ENCODE measurements at places on chromosomes 2 and 18. TPM values are rescaled to one million over a fixed set of nuclear protein-coding genes. Genes with fewer than 3 reads are reported as not detected.

DNA sequence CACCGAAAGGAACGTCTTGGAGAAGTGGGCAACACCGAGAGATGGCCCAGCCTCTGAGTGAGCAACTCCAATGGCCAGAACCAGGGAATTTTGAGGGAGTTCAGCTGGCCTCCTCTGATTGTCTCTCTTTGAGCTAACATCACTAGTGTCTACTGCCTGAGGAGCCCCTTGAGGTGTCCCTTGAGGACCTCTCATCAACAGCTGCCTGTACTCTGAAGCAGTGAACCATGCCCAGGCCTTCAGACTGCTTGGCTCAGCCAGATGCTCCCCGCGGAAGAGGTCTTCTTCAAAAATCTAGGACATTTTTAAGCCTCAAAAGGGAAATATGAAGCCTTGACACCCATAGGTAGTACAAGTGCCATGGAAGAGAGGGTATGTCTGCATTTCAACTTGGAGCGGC lies 430.4 kb downstream of the TXNL1 start:
- DNase-seq, result no peak
- H3K4me3 ChIP-seq, result no peak overlapping the region
- no peaks in the 10 kb centered on the region for H3K27me3 ChIP-seq

GRCh38 chr2:185628985-185629384 lies 109.6 kb upstream of the FSIP2 start:
- no peak overlapping the region for H3K27ac ChIP-seq
- no peak overlapping the region for H3K4me3 ChIP-seq
- H3K4me1 ChIP-seq, result no peaks in the 10 kb centered on the region
- H3K36me3 ChIP-seq, result no peaks in the 10 kb centered on the region

PLEK gene
- total RNA-seq, result 3.1 TPM

GRCh38 chr2:216312441-216312840 lies 59.8 kb downstream of the MARCHF4 start:
- no peaks in the 10 kb centered on the region for H3K36me3 ChIP-seq
- DNase-seq, result no peak
- H3K4me1 ChIP-seq, result peaks cover 5% of the 10 kb centered on the region

DNA sequence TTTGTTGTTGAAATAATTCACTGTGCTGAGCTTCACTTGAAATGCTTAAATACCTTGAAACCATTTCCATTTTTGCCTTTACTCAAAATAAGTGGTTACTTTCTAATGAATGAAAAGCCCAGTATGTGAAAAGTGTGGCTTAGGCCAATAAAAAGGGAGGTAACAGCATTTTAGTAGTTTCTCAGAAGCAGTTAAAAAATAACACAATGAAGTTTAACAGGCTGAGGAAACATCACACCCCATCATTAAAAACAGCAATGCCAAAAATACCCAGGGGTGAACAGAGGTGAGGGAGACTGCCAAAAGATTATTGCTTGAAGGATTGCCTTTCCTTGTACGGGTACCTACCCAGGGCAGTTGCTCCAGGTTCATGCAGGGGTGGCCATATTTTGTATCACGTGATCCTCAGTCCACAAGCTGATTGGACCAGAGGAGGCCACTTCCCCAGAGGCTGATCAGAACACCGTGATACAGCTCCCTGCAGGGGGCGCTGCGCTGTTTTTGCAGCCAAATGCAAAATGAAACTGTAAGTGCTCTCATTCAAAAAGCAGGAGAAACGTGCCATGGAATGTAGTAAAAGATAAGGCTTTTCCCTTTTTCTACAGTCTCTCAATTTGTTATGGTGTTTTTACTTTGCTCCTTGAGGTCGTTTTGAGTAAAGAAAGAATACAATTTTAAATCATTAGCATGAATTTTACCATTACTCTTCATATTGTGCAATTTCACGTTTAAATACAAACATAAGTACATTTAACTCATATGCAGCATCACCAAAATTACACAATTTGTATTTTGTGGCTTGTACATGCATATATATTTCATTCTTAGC lies 70.2 kb upstream of the SH3BP4 start:
- peak overlapping the region; percentile 40 for H3K27ac ChIP-seq
- H3K27me3 ChIP-seq, result no peaks in the 10 kb centered on the region
- peak overlapping the region; percentile 33 for H3K4me3 ChIP-seq
- no peaks in the 10 kb centered on the region for H3K4me1 ChIP-seq
- DNase-seq, result peak; percentile 87

- no peaks in the 10 kb centered on the region for H3K36me3 ChIP-seq
- no peak for DNase-seq
- no peak overlapping the region for H3K4me3 ChIP-seq
- no peaks in the 10 kb centered on the region for H3K27me3 ChIP-seq
- no peak overlapping the region for H3K27ac ChIP-seq
- H3K4me1 ChIP-seq, result no peaks in the 10 kb centered on the region
Measured at GRCh38 chr2:29780906-29781305, 140.5 kb downstream of the ALK start.

PSD4 gene
- 8.6 TPM for total RNA-seq

HTR2B gene
- 2.2 TPM for total RNA-seq

DNA sequence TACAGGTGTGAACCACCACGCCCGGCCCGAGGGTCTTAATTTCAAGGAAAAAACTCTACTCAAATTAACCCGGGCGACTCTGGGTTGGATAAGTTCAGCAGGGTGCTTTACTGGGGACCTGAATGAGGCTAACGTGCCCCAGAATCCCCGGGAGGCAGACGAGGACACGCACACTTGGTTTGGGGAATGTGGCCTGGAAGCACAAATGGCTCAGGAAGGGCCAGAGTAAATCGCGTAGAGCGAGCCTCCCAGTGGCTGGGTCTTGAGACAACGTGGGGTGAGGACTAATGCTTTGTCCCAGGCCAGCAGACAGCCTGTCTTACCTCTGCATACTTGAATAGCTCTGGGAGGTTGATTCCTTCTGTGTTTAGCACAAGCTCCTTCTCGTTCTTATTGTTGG lies 75.8 kb downstream of the POLR1A start:
- H3K27me3 ChIP-seq, result no peaks in the 10 kb centered on the region
- no peak overlapping the region for H3K27ac ChIP-seq
- peaks cover 16% of the 10 kb centered on the region for H3K4me1 ChIP-seq
- no peak overlapping the region for H3K4me3 ChIP-seq
- peaks cover 81% of the 10 kb centered on the region for H3K36me3 ChIP-seq

DNA sequence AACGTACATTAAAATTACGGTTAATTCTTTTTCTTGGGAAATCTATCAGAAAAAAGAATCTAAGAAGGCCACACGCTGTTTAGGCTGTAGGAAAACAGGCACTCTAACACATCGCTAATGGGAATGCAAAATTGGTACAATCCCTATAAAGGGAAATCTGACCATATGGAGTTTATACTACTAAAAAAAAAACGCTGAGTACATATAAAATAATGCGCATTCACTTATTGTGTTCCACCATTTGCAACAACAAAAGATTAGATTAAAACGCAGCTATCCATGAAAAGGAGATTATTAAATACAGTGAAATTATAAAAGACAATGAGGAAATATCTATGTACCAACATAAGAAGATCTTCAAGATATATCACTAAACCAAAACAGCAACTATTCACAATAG lies 62.8 kb downstream of the SMC6 start:
- H3K36me3 ChIP-seq, result peaks cover 32% of the 10 kb centered on the region
- H3K27me3 ChIP-seq, result no peaks in the 10 kb centered on the region

DNA sequence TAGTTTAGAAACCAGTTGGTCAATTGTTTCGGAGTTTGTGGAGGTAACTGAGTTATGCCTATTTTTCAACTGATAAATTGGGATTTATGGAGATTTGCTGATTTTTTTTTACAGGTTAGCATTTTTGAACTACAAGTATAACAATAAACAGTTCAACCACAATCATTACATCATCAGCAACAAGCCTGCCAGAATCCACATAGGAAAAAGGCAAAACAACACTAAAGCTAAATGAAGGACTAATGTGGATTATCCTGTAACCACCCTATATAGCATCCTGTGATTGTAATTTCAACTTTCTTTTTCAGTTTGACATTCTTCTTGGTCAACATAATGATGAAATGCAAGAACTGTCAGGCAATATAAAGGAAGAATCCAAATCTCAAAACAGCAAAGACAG lies 76.5 kb downstream of the CCDC102B start:
- no peaks in the 10 kb centered on the region for H3K4me1 ChIP-seq
- DNase-seq, result no peak
- H3K4me3 ChIP-seq, result no peak overlapping the region
- H3K27me3 ChIP-seq, result no peaks in the 10 kb centered on the region

DNA sequence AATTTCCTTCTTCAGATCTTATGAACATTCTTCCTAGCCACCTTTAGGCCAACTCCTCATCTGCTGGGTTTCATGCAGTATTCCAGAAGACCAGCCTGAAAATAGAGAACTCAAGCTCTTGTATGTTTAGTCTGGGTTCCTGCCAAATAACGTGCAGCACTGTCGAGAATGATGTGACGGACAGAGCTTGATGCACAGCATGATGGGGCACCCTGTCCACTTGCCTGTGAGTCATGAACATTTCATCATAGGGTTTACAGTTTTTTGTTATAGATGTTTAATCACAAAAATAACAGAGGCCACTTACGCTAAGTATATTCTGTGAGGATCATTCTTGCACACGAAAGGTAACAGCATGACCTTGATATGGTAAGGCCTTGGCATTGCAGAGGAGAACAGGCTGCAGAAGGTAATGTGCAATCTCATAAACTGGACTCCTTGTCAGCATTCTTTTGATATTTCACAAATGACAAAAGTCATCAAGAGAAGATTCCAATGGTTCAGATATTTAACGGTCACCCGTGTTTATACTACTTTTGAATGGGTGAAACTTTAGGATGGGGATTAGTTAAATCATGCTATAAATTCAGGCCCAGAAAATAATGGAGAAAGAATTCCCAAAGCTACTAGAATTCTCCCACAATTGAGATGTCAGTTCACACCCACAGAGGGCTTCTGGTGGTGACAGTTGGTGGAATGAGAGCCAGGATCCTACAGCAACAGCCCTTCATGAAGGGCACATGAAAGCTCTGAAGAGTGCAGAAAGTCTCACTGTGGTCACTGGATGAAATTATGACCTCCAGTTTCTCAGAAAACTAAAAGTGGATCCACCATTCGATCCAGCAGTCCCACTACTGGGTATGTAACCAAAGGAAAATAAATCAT lies 396.1 kb upstream of the RAB12 start:
- no peaks in the 10 kb centered on the region for H3K27me3 ChIP-seq
- H3K4me3 ChIP-seq, result no peak overlapping the region
- no peaks in the 10 kb centered on the region for H3K4me1 ChIP-seq
- H3K36me3 ChIP-seq, result no peaks in the 10 kb centered on the region

DNA sequence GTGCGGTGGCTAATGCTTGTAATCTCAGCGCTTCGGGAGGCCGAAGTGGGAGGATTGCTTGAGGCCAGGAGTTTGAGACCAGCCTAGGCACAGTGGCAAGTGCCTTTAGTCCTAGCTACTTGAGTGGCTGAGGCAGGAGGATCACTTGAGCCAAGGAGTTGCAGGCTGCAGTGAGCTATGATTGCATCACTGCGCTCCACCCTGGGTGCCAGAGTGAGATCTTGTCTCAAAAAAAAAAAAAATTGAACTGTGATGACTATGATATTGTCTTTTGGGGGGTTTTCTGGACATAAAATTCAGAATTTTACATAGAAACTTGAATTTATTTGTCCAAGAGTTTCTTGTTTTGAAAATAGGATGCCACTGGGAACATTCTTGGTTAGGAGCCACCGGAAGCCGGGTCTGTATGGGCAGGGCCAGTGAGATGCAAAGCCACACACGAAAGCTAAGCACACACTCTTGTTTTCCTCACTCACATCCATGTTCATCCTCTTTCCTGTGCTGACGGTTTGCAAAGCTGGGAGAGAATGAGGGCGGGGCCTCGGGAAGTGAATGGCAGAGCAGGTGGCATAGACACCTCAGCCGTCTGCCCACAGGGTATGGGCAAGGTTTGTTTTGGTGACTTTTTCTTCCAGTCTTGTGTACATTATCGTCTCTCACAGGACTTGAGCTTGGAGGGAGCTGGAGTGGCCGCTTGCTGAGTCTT lies 12.6 kb downstream of the AGAP1 start:
- H3K36me3 ChIP-seq, result no peaks in the 10 kb centered on the region
- H3K27ac ChIP-seq, result no peak overlapping the region
- no peaks in the 10 kb centered on the region for H3K27me3 ChIP-seq
- H3K4me1 ChIP-seq, result peaks cover 25% of the 10 kb centered on the region
- DNase-seq, result no peak

DNA sequence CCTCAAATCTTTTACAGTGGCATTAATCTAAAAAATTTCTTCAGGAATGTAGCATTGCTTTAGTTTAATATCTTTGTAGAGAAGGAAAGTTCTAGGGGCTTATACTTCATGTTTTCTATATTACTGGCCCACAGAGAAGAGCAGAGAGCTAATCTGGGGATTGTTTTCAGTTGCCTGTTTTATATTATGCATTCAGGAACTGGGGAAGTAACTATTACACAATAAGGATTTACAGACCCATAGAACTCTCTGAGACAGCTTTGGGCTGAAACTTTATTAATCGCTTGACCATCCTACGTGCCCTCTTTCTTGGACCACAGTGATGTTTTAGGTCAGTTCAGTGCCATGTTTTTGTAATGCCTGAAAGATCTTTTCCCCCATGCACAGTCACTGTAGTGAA lies 29.9 kb downstream of the BIRC6 start:
- no peaks in the 10 kb centered on the region for H3K36me3 ChIP-seq
- no peaks in the 10 kb centered on the region for H3K4me1 ChIP-seq
- H3K4me3 ChIP-seq, result no peak overlapping the region

CIB4 gene
- not detected for total RNA-seq

- no peak overlapping the region for H3K27ac ChIP-seq
- no peaks in the 10 kb centered on the region for H3K36me3 ChIP-seq
- peaks cover 21% of the 10 kb centered on the region for H3K27me3 ChIP-seq
- H3K4me1 ChIP-seq, result no peaks in the 10 kb centered on the region
- no peak overlapping the region for H3K4me3 ChIP-seq
- DNase-seq, result no peak
Measured at GRCh38 chr2:240792629-240793312, 27.2 kb downstream of the KIF1A start.

ECEL1 gene
- not detected for total RNA-seq

FBXO41 gene
- 0.81 TPM for total RNA-seq

NT5C1B gene
- not detected for total RNA-seq

DNER gene
- total RNA-seq, result 0.50 TPM

DNA sequence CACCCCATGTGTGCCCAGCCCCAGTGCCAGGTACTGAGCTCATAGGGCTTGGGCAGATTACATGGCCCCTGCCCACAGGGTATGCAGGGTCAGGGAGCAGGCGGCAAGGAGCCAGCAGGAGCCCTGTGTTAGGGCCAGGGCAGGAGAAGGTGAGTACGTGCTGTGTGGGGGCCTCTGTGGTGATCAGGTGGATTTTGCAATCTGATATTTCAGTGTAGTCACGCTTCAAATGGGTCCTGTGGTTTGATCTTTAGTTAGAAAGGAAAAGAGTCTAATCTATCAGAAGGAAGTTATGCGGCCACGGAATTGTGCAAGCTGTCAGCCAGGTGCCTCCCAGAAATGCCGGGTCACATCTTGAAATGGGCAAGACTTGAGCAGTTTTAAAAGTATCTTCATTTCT lies 13.9 kb downstream of the UBE2F start:
- H3K4me3 ChIP-seq, result no peak overlapping the region
- no peaks in the 10 kb centered on the region for H3K27me3 ChIP-seq
- peaks cover 75% of the 10 kb centered on the region for H3K4me1 ChIP-seq
- H3K27ac ChIP-seq, result no peak overlapping the region

ANKRD53 gene
- 0.28 TPM for total RNA-seq

GRCh38 chr2:212027681-212028628 lies 510.6 kb downstream of the ERBB4 start:
- no peak overlapping the region for H3K27ac ChIP-seq
- H3K27me3 ChIP-seq, result no peaks in the 10 kb centered on the region
- DNase-seq, result no peak
- no peaks in the 10 kb centered on the region for H3K4me1 ChIP-seq
- H3K4me3 ChIP-seq, result no peak overlapping the region
- no peaks in the 10 kb centered on the region for H3K36me3 ChIP-seq

NCKAP5 gene
- total RNA-seq, result 8.9 TPM

GRCh38 chr2:43218155-43218701 lies 8.2 kb downstream of the ZFP36L2 start:
- H3K36me3 ChIP-seq, result peaks cover 12% of the 10 kb centered on the region
- H3K27me3 ChIP-seq, result no peaks in the 10 kb centered on the region
- DNase-seq, result no peak
- H3K27ac ChIP-seq, result peak overlapping the region; percentile 99

Data from heart left ventricle (tissue), 16 donors.